ENCODE measurements at places on chromosomes 2 and 18.
A peak's percentile ranks its signal among the peaks of the same experiment; 100 is the strongest.

DNA sequence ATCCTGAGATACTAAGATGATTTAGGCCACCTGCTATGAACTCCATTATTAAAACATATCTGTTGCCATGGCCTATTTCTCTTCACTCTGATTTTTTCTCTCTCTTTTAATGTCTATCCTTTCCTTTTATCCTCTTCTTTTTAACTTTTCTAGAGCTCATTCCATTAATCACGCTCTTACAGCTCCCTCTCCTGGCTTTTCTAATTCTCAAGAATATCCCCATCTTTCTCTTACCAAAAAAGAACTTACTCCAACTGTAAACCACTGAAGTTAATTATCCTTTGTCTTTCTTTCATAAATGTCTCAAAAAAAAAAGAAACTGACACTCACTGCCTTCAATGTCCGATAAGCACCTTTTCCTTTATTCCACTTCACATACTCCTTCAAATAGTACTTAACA is 7.9 kb downstream of the PPP3R1 start:
- no peak for DNase-seq

DNA sequence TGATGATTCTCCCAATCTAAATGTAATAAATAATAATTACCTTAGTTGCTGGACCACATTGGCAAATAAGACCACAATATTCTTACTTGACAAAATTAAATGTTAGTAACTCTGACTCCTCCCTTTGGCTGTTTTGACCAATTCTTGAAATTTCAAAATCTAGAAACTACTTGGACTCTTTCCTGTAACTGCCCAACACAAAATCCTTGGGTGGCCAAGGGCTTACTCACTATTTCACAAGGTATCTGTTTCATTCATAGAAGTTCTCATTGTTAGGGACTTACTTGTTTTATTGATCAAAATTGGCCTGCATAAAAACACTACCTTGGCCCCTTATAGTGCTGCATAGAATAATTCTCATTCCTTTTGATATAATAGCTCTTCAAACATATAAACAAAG is 19.4 kb downstream of the CDH20 start:
- no peak for DNase-seq

DNA sequence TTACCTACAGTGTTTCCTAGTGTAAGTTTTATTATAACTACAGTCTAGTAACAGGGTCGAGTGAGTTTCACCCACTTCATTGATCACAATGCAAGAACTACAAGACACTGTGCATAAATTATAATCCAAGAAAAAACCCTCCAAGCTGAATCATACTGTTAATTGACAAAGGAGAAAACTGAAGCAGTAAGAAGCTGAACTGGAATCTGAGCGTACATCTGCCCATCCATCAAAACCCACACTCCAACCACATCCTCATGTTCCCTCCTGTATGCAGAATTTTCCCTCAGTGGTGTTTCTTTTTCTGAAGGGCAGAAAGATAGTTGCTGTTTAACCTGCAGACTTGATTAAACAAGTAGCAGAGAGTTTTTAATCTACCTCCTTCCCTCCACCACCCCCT is 49.5 kb upstream of the KIDINS220 start:
- DNase-seq = no peak

- no peak for DNase-seq
Observed at GRCh38 chr2:30303095-30303494, 71.8 kb downstream of the LBH start.

DNA sequence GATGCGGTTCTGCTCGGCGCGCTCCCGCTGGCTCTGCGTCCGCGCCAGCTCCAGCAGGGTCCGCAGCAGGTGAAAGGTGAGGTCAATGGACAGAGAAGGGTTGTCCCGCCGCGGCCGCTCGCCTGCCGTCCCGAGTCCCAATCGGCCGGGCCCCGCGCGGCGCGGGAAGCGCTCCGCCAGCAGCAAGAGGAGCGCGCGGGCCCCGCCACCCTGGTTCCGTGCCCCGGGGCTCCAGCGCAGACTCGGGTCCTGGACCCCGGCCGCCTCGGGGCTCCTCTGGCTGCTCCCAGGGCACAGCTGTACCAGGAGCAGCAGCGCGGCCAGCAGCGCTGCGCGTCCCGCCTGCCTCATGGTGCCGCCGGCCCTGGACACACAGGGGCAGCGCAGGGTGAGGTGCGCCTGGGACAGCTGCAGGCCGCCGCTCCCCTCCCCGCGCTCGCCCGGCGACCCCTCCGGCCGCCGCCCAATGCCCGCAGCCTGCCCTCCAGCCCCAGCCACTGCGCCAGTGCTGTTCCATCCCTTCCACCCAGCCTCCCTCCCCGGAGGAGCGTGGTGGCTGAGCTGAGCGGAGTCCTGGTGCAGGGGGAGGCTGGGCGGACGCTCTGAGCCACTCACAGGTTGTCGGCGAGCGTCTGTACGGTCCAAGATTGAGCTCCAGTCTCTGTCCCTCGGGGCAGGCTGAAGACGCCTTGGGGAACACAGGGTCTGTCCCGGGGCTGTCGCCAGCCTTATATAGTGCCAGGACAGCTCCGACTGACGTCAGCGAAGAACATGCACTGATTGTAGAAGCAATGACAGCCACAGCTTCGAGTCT is 493 bp downstream of the UCN start:
- DNase-seq = no peak

- no peak for DNase-seq
Observed at GRCh38 chr18:62659698-62660097, 55.6 kb upstream of the PHLPP1 start.

DNA sequence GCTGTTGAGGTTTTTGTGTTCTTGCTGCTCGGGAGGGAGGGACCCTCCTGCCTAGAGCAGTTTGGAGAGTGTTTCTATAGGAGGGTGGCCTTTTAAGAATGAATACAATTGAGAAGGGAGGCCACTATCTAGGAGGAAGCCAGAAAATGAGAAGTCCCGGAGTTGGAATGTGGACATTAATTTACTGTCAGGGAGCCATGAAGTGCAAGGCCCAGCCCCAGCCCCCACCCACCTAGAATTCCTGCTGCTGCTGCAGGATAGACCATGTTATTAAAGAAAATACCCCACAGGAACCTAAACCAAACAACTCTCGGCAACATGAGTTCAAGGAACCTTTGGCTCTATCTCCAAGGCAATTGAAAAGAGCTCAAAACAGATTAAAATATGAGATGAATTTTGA is 46.0 kb downstream of the ZBTB7C start:
- no peak for DNase-seq

GRCh38 chr2:197245829-197246804 is 64.5 kb downstream of the ANKRD44 start:
- no peak for DNase-seq

DNA sequence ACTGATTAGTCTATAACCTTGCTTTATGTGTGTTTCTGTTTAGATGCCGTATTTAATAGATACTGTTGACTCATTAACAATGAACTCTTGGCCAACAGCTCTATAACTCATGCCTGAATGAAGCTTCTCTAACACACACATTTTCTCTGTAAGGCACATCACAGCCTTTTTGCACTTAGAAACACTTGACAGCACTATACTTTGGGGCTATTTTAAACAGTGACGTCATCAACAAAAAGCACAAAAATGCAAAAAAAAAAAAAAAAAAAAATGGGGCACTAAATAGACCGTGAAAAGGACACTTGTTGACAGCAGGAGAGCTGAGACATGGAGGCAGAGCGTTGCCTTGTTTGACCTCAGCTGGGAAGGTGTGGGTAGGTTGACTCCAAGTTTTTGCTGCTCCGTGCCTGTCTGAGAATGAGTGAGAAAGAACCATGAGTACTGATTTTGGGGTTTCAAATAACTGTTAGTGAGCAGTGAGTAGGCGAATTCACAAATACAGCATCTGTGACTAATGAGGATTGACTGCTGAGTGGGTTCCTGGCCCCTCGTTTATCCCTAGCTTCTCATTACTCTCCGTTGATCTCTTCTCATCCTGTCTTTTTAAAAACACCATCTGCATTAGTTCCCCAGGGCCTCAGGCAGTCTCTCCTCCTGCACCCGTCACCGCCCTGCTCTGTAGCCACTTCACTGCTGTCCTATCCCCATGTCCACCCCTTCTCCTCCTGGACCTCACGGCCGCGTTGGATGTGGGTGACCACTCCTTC is 24.4 kb downstream of the SPP2 start:
- no peak for DNase-seq

DNA sequence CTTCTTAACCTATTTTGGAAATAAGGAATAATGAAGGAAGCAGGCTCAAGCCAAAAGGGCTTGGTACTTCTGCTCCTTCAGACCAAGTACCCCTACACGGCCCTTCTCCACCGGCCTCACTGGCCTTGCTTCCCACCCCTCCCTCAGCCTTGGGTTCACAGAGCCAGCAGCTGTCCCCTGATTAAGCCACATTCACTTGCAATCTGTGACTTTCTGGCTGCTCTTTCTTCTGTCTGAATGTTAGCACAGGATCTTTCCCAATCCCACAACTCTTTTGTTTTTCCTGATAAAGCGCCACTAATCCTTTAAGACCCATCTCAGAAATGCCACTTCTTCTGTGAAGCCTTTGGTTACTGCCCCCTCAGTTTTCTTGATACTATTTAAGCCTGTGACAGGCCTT is 52.4 kb downstream of the REEP1 start:
- no peak for DNase-seq

DNA sequence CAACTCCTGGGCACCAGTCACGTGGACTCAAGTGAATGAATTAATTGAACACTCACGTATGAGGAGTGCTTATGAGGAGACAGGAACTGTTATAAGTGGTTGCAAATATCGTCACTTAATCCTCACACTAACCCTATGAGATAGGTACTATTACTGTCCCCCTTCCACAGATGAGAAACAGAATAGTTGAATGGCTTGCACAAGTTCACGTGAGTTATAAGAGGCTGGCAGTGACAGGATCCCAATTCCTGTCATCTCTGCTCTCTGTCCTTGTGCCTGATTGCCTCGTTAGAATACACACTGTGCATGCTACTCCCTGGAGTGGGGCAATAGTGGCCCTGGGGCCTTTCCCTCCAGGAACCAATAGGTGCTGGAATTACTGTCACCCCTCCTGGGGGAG is 253.5 kb downstream of the DYSF start:
- DNase-seq = no peak

DNA sequence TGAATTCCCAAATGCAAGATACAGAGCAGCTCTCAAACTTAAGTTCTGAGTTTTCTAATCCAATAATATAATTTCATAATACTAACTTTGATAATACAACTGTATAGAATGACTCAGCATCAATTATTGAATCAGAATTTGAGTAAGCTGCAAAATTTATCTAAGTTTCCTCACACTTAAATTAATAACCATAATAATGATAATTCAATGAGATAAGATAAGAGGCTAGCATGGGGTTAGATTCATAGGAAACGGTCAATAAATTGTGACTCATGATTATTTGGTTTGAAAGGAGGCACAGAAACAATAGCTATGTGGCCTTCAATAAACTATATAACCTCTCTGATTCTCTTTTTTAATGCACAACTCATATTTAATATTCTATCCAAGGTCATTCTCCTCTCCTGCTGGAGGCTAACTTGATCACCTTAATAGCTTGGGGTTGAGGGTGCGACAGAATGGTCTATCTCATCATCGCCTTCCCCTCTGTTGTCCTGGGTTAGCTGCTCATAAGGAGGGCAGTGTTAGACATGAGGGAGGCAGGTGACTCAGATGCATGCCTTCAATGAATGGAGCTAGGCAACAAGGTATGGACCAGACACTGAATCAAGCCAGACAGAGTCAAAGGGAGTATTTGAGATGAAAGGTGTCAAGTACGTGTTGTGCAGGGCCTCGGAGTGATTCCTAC is 36.2 kb upstream of the BMP10 start:
- DNase-seq = no peak

GRCh38 chr18:72612894-72613533 is 68.9 kb upstream of the CBLN2 start:
- no peak for DNase-seq

DNA sequence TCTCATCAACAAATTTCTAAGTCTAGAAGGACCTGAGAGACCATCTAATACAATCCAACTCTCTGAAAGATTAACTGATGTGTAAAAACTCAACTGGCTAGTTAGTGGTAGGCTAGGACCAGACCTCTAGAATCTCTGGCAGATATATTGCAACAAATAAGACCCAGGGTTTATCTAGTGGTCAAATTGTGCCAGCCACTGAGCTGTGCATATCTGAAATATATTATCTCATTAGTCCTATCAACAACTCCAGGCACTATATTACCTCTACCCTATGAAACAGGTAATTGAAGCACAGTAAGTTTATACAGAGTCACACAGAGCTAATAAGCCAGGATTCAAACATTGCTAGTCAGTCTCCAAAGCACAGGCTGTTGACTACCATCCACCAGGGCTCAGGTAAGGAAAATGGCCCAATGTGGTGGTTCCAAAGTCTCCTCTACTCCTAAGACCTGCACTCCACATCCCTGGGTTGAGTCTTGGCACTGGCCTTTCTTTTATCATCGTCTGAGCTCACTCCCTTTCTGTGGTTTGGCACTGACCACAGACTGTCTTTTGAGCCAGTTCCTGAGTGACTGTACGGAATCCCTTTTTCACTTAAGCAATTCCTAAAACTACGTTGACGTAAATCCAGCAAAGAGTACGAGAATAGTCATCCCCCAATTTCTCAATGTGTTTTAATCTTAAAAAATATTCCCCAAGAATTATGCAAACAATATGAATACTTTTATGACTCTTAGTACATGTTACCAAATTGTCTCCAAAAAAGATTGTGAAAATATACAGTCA is 11.9 kb upstream of the PID1 start:
- DNase-seq = no peak

GRCh38 chr2:212021947-212022346 is 516.7 kb downstream of the ERBB4 start:
- no peak for DNase-seq

DNA sequence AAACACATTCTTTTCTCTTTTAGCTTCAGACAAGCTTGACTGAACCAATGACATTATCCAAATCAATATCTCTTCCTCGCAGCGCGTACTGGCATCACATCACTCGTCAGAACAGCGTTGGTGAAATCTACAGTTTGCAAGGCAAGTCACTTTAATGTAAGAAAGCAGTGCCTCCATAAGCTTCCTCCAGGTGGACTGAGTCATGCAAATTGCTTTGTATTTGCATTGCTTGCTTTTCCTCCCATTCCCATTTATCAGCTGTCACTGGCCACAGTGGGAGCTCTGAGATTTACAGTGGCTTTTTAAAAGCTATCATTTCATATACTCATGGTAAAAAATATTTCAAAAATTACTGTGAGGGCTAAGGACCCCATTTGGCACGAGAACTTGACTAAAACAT is 189.9 kb downstream of the CD226 start:
- no peak for DNase-seq

DNA sequence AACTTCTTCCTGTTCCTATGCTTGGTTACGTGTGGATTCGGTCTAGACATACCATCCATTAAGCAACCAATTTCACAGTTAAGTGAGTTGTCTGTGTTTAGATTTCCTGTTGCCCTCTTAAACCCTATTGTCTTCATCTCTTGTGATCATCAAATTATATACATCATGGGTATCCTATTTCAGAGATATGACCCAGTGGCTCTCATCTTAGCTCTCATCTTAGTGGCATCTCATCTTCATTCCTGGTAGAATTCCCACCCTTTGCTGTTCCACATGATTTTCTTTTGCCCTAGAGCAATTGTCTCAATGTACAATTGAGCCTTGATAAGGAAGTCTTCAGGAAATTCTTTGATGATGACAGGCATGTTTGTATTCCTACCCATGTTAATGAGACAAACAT is 29.4 kb upstream of the FN1 start:
- peak; percentile 49 for DNase-seq
